ENCODE measurements at places on chromosomes 7 and 10. TPM values are rescaled to one million over a fixed set of nuclear protein-coding genes. Genes with fewer than 3 reads are reported as not detected.

Gene CDHR3
- 0.66 TPM for total RNA-seq

- no peak for DNase-seq
Observed at GRCh38 chr7:12635830-12636229, 51.6 kb upstream of the ARL4A start.

DNA sequence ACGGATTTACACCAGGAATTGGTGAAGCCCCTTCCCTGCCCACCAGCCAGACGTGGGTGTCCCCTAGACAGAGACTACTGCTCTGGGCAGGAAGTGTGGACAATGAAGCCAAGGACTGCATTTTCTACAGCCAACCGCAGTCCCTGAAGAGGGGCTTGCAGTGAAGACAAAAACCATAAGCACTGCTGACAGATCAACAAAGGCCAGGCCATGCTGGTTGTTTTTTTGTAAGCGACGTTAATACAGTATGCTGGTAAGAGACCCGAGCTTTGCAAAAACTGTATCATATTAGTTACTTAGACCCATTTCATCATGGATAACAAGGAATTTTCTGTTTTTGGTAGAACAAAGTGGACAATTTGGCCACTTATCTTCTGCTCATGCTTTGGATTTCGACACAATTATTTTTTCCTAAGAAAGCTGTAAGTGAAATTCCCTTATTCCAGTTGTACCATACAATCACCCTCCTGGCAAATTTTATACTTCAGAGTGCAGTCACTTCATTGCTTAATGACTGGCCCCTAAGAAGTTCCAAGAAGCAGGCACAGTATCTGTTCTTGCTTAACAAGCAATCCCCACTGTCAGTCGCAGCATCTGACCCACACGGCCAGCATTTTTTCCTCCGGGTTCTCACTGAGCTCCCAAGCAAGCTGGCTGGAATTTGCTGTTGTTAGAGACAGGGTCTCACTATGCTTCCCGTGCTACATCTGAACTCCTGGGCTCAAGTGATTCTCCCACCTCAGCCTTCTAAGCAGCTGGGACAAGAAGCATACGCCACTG, 163.5 kb downstream of the PARD3 start:
- no peak for DNase-seq

- DNase-seq, result no peak
Observed at GRCh38 chr10:20265146-20265545, 448.9 kb downstream of the PLXDC2 start.

DNA sequence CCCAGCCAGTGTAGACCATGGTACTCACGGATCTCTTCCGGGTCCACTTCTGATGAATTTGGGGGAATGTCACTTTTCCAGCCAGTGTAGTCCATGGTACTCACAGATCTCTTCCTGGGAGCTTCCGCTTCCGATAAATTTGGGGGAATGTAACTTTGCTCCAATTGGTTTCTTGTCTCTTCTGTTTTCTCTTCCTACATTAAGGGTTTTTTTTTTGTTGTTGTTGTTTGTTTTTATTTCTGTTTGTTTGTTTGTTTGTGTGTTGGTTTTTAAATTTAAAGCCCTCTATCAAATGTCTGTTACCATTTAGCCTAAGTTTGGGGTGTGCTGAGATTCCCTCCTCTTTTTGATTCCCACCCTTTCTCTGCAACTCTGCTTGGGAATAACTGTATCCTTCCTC, 475.8 kb upstream of the FZD8 start:
- no peak for DNase-seq

- DNase-seq, result no peak
Observed at GRCh38 chr7:70655694-70656093, 476.2 kb upstream of the GALNT17 start.

DNA sequence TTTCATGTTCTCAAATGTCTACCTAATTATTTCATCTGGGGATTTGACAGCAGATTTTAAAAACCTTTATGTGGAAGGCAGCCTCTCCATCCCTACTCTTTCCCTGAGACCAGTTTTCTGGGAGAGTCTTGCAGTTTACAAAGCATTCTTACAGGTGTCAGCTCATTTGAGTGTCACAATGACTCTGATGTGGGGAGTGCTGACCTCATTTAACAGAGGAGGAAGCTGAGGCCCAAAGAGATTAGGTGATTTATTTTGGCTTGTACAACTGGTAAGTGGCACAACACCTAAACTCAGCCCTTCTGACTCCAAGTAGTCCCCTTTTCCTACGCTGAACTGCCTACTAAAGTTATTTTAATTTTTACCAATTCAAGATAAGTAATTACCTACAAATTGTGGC, 33.3 kb upstream of the MAT1A start:
- no peak for DNase-seq

- no peak for DNase-seq
Observed at GRCh38 chr10:130412317-130412716, 276.1 kb downstream of the GLRX3 start.

DNA sequence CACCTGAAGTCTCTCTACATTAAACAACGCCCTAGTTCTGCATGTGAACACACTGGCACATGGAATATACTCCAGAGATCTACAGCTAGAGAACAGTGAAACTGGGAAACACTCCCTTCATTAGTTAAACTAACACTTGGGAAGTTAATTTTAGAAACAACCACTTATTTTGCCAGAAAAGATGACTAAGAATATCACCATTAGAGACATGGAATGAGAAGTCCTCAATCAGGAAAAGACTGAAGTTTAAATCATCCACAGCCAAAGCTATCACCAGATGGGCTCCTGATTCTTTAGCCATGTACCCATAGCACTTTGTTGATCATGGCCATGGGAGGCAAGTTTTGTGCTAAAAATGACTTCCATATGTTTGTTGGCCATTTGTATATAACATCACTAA, 719.5 kb downstream of the KCNMA1 start:
- DNase-seq, result no peak

DNA sequence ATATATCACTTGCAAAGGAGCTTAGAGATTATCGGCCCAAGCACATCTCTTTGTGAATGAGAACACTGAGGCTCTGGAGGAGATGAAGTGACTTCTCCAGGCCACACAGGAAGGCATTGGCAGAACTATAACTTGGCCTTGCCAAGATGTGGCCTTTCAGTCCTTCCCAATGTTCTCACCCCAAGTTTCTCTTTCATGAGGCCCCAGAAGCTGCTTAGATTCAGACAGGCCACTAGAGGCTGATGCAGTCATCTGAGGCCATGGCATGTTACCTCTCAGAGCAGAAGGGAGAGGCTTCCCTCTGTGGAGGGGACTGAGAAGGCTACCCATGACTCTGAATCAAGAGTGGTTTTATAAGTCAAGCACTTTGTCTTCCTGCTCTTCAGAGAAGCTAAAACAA, 1003.7 kb downstream of the LRMDA start:
- DNase-seq, result peak; percentile 51

DNA sequence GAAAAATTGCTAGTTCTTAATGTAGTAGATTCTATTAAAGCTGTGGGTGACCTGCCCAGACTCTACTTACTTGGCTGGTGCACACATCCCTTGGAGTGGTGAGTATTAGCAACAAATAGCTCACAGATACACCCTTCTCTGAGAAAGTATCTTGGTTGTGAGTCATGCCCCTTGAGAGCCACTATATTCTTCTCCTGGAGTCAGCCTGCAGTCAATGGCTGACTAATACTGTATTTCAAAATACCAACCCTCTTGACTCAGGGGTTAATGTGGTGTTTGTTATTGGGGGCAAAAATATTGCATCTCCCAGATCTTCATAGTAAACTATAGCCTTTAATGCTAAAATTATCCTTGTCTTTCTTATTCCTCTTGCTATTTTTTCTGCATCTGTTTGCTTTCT, 354.9 kb downstream of the BMPER start:
- DNase-seq, result no peak

DNA sequence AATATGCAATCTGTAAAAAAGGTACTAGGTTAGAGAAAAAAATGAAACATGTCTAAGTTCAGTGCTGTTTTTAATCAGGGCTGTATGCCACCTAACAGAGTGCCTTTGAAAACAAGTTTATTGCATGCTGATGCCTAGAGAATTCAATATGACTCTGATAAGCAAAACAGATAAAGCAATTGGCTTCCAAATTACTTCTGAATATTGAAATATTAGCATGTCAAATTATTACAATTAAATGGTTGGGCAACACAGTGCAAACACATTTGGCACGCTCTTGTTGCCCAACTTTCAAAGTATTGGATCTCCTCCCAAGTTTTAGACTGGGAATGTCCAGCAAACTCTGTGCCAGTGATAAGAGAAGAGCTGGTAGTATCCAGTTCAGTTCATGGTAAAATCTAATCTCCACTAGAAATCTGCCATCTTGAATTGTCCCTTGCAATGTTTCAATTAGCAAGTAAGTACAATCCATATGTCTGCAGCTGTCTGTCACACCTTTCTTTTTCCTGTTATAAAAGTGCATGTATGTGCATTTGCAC, 65.2 kb upstream of the FAM133B start:
- DNase-seq, result no peak

DNA sequence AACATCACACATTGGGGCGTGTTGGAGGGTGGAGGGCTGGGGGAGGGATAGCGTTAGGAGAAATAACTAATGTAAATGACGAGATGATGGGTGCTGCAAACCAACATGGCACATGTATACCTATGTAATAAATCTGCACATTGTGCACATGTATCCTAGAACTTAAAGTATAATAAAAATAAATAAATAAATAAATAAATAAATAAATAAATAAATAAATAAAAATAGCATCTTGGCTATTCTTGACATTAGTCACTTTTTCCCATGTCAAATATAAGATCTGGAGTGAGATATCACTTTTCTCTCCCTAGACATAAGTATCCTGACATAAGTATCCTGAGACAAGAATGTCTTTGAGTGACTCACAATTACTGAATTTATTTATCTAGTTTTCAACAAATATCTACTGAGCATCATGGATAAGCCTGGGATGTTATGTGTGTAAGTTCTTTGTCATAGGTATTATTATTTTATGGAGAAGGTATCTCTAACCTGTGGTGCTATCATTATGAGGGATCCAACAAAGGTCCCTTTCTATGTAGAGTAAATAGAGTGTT, 691.3 kb downstream of the SORCS1 start:
- no peak for DNase-seq

Data from right cardiac atrium (tissue), 5 donors.